ENCODE measurements at places on chromosomes 1 and 21. TPM values are rescaled to one million over a fixed set of nuclear protein-coding genes. Genes with fewer than 3 reads are reported as not detected.

DNA sequence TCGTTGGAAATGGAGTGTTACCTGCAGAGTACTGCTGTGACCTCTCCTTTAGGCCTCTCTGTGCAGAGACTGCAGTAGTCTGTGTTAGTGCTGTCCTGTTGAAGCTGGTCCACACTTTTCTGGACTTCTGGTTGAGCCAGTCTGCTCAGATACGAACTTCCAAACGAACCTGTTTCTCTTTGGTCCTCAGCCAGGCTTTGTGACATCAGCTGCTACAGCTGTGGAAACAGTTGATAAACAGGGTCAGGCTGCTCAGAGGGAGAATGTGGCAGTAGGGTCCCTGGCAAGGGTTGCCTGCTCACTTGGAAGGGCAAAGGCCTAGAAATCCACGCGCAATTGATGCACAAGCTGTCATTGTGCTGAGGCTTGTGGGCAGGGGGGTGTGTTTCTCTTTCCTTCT is 98.8 kb downstream of the NOS1AP start:
- peak; percentile 65 for DNase-seq

LCE3D gene
- total RNA-seq: not detected

GRCh38 chr21:15837645-15838044 is 107.9 kb downstream of the USP25 start:
- peak; percentile 34 for DNase-seq

OPRD1 gene
- total RNA-seq: 0.28 TPM

KCNJ6 gene
- total RNA-seq: 0.03 TPM

RHEX gene
- total RNA-seq: 7.4 TPM

DNA sequence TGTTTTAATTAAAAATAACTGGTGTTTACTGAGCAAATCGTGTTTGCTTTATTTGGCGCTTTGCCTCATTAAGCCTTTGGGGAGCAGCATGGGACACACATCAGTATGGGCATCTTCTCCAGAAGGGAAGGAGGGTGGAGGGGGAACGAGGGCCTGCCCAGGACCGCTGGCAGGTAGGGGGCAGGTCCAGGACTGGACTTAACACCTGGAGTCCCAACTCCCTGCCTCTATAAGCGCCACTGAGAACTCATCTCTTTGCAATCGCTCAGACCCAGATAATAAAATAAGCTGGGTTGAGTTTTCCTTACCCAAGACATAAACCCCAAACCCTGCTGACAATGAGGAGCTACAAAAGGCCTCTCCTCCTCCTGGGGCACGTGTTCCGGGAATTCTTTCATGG is 15.1 kb downstream of the ABCG1 start:
- no peak for DNase-seq

TSSK3 gene
- total RNA-seq: 1.4 TPM

TTC39A gene
- 46.8 TPM for total RNA-seq

GRCh38 chr1:236854605-236854983 is 59.5 kb downstream of the MTR start:
- no peak for DNase-seq

- DNase-seq: no peak
These were observed 31.8 kb downstream of the CLEC20A start for GRCh38 chr1:178465011-178465410.
